Activated naive CD4-positive, alpha-beta T cell (primary cell): ENCODE measurements at places on chromosomes 2 and 18.

DNA sequence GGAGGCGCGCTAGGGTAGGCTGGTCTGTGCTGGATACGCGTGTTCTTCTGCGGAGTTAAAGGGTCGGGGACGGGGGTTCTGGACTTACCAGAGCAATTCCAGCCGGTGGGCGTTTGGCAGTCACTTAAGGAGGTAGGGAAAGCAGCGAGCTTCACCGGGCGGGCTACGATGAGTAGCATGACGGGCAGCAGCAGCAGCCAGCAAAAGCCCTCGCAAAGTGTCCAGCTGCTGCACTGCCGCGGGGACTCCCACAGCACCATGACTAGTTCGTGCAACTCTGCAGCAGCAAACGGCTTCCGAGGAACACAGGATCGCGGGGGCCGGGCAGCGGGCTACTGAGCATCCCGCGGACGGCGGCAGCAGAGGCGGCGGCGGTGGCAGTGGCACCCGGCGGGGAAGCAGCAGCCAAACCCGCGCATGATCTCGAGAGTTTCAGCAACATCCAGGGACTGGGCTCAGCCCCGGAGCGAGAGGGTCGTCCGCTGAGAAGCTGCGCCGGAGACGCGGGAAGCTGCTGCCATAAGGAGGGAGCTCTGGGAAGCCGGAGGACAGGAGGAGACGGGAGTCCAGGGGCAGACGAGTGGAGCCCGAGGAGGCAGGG, 368 bp downstream of the TMEFF2 start:
- no peak for DNase-seq

- no peak for DNase-seq
These were observed 730.3 kb downstream of the CNTNAP5 start for GRCh38 chr2:124755386-124755785.

- DNase-seq: no peak
These were observed 37.8 kb downstream of the RIT2 start for GRCh38 chr18:43077510-43078308.

- no peak for DNase-seq
These were observed 36.7 kb downstream of the EPAS1 start for GRCh38 chr2:46333912-46334311.

DNA sequence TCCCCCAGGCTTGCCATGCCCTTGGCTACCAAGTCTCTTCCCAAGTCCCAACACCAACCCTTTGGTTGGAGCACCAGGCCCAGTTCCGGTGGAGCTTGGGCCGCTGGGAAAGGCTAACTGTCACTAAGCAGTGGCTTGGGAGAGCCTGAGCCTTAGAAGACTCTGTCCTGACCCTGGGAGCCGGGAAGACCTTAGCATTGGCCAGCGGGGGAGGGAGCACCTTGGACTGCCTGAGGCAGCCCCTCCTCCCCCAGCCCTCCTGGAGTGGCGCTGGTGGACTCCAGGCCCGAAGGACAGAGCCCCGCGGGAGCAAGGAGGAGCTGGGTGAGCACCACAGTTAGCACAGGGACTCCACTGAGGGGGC, 62.5 kb upstream of the POMC start:
- no peak for DNase-seq

GRCh38 chr2:14348247-14348646, 284.3 kb upstream of the LRATD1 start:
- no peak for DNase-seq

GRCh38 chr2:198173242-198173641, 368.8 kb downstream of the PLCL1 start:
- no peak for DNase-seq

GRCh38 chr2:38886063-38886462, 3.6 kb upstream of the ARHGEF33 start:
- no peak for DNase-seq

DNA sequence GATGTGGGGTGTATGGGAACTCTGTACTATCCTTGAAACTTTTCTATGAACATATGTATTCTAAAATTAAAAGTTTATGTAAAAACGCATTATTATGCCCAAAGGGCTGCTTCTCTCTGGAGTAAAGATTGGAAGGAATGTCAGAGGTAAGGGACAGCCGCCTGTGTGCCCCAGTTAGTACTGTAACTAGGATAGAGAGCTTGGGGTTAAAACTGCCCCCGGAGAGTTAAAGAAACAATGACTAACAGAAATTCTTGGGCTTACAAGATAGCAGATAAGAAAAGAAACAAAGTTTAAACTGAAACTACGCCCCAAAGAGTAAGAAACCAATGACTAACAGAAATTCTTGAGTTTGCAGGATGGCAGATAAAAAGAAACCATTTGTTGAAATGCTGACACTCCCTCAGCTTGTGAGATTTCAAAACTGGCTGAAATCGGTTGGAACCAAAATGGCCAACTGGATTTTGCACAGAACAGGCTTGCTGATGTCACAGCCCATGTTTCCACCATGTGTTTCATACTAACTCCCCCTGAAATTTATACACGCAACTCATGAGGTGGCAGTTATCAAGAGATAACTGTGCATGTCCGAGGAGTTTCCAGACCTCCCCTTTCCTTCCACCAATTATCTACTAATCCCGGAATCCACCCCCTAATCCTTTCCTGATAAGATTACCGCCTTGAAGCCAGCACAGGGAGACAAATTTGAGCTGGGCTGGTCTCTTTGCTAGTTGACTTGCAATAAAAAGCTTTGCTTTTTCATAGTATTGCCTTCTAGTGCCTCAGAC, 8.7 kb upstream of the TXNDC2 start:
- DNase-seq: no peak

GRCh38 chr2:160142472-160142871, 57.6 kb downstream of the ITGB6 start:
- DNase-seq: no peak

GRCh38 chr2:178199334-178199733, 5.0 kb downstream of the OSBPL6 start:
- DNase-seq: no peak

DNA sequence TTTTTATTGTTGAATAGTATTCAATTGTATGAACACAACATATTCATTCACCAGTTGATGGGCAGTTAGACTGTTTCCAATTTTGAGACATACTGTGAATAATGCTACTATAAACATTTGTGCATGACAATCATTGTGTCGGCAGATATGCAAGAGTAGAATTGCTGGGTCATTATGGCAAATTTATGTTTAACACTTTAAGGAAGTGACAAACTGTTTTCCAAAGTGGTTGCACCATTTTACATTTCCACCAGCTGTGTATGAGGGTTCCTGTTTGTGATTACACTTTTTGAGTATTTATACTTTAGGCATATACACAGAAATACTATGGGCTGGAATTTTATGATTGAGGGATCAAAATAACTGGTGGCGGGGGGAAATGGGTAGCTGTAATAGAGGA, 61.2 kb downstream of the MAP4K3 start:
- no peak for DNase-seq

GRCh38 chr18:75215663-75216062, 5.1 kb downstream of the TSHZ1 start:
- DNase-seq: no peak

DNA sequence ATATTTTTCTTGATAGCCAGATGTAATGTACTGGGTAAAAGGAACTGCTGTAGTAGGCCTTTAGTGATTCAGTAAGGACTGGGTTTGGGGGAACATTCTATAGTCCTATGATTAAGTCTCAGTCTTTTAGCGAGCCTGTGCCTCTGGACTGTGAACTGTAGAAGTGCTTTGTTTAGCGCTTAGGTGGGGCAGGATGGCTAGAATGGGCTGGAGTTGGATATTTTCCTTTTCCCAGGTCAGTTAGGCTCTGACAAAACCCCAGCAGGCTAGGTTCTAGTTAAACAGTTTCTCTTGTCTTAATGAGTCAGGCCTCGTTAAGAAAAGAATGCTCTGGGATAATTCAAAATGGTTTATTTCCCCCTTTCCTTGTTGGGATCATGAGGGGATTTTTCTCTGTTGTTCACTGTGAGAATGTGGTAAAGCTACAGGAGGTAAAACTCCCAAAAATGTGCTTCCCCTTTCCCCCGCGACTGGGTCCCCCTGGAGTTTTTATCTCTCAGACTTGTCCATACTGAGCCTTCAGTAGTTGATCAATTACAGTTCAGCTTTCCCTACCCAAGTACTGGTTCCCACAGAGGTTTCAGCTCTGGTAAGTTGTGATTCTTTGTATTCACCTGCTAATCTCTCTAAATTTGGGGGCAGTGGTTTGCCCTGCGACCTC, 31.5 kb downstream of the EHBP1 start:
- no peak for DNase-seq

DNA sequence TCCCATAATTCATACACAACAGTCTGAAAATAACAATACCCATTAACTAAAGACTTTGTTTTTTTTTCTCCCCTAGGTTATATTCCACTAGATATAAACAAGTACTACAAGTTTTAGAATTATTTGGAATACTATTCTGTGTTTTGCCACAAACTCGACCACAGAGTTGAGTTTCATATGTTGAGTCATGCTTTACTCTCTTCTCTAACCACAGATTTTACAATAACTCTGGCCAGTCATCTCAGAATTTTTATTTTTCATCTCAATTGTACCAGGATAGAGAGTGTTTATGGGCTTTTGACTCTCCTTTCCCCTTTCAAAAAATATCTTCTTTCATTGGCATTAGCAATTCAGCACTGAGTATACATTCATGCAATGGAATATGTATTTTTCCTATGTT, 348.7 kb upstream of the GALNT5 start:
- no peak for DNase-seq

GRCh38 chr2:73141896-73142295, 29.1 kb upstream of the RAB11FIP5 start:
- DNase-seq: no peak

DNA sequence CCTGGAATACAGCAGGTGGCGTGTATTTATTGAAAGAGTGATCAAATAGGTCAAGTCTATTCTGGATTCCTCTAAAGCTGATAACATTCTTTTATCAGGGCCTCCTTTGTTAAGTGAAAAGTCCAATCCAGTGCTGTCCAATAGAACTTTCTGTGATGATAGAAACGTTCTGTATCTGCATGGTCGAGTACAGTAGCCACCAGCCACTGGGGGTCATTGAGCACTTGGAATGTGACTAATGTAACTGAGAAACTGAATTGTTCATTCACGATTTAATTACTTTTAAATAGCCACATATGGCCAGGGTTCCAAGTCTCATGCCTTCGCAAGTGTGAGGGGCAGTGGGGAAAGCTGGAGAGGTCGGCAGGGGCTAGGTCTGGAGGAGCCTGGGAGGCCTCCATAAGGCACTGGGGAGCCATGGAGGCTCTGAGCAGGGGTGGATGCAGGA, 20.5 kb downstream of the SH2D6 start:
- DNase-seq: no peak

GRCh38 chr2:121993682-121994081, 238.2 kb downstream of the TSN start:
- DNase-seq: no peak

DNA sequence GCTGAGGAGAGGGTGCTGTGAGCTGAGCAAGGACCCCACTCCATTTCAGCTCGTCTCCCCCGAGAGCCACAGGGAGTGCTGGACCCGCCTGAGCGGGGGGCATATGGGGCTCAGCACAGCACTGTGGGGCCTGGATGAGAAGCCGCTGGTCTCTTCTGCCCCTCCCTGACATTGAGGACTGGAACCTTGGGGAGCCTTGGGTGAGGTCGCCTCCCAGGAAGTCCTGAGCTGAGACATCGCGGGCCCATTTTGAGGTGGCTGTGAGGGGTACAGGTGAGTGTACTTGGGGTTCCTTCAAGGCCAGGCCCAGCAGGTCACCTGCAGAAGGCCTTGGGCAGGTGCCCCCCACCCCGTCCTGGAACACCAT, 3.1 kb upstream of the AQP12A start:
- no peak for DNase-seq

GRCh38 chr2:173948842-173949241, 16.3 kb downstream of the SP3 start:
- DNase-seq: no peak

- no peak for DNase-seq
These were observed 14.0 kb downstream of the STK25 start for GRCh38 chr2:241494311-241494908.

DNA sequence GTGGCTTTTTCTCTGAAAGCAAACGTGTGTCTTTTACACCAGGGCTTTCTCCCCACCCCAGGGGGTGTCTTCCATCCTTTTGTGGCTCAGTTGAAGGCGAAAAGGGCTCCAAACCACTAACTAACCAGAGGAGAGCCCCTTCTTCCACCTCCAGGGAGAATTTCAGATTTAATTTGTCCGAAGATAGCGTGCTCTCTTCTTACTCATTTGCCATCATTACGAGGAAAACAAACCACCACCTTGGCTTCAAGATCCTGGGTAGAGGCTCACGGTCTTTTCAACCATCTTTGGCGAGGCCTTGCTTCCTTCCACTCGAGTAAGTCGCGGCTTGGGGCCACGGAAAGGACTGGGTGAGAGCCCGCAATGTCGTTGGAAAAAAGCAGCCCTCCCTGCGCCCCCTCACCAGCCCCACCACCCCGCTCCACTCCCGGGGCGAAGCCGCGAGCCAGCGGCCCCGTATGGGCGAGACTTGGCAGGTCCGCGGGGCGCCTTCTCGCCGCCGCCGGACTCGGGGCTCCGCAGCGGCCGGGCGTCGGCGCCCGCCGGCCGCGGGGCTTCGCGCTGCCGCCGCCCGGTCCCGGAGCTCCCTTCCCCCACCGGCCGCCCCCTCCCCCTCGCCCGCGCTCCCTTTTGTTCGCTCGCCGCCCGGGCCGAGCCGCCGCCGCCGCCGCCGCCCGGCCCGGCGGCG, 1.7 kb upstream of the ZNF532 start:
- DNase-seq: no peak

DNA sequence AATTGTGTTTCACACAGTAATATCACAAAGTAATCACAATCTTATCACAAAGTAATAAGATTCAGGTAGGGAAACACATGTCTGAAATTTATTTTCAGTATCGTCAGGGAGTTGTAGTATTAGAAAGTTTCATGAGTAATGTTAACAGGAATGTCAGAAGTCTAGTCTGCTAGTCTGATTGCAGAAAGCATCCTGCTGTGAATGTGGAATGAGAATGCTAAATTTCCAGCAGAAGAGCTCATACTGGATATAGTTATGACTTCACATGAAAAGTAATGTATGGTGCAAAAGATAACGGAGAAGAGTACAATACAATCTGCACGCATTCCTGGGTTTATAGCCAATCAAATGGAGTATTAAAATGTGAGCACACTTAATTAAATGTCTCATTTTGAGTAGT, 494.7 kb upstream of the SETBP1 start:
- no peak for DNase-seq

DNA sequence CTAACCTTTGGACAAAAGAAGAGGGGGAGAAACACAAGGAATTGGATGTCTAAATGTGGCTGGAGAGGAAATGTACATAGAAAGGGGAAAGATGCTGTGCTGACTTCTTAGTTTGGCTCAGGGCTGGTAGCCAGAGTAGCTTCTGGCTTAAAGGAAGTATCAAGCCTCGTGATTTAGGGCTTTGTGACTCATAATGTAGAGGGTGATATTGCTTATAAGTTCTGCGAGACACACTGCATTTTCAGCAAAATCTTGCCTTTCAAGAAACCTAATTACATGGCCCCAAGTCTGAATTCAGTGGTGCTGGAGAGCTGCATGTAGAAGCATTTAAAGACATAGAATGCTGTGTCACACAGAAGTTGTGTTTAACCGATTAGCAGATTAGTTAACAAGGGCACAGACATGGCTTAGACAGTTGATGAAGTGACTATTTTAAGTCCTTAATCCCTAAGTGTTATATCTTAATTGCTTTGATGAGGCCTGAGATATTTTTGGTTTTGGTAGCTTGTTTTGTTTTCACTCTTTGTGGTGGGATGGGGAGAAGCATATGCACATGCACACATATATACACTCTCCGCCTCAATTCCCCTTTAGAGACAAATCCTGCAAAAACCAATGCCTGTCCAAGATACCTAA, 66.4 kb downstream of the EPAS1 start:
- no peak for DNase-seq
